Activated CD8-positive, alpha-beta memory T cell treated with anti-CD3 and anti-CD28 coated beads for 48 hours (primary cell): ENCODE measurements at places on chromosomes 7 and 10.

- DNase-seq: no peak
Measured at GRCh38 chr10:50152792-50153272, 85.1 kb downstream of the WASHC2A start.

DNA sequence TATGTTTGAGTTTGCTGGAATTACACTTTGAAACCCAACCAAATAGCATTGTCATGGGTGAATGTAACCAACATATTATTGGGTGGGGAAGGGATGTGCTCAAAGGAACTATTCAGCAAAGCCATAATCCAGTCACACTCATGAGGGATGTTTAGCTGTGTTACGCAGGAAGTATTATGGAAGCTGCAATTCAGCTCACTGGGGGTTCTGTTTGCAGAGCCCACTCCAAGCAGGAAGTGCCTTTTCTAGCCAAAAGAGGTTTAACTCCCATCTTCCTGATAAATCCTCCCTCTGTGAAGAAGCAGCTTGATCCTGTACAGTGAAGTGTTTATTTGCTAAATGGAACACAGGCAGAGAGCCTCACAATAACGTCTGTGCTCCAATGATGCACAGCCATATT is 172.5 kb downstream of the GLI3 start:
- DNase-seq: no peak

DNA sequence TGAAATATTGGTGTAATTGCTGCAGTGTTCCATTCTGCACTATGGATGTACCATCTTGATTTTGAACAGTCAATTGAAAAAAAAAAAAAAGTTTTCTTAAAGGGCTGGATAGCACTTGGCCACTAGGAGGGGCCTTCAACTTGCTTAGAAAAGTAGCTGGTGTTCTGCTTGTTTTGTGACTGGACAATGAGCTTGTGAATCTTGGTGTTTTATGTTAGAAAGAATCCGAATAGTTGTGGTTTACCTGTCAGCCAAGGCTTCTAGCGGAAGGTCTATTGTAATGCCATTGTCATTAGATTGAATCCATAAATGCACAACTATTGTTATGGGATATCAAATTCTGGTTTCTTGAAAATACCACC is 77.1 kb downstream of the BMPER start:
- DNase-seq: no peak

GRCh38 chr10:6013413-6014192 is 36.3 kb upstream of the IL15RA start:
- DNase-seq: no peak
